ENCODE measurements at places on chromosomes 16 and 17.

DNA sequence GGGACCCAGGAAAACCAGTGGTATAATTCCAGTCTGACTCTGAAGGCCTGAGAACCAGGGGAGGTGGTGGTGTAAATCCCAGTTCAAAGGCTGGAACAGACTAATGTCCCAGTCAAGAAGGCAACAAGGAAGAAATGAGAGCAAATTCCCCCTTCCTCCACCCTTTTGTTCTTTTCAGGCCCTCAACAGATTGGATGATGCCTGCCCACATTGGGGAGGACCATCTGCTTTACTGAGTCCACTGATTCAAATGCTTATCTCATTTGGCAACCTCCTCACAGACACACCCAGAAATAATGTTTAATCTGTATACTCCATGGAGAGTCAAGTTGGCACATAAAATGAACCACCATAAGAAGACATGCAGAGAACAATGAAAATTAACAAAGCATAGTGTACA, 61.9 kb upstream of the CRYM start:
- no peak for DNase-seq

DNA sequence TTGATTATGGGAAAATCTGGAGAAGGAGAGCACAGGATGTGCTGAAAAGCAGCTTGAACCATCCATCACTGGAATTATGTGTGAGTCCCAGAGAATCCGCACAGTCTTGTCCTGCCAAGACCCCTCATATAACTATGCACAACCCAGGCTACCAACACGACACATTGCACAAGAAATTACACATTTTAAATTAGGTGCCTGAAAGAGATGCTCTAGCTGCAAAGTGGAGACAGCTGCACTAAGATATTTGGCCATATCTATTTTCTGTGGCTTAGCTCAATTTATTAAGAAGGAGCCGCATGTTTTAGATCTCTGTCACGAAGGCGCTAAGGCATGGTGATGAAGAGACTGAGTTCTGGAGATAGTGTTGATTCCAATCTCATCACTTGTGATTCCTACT, 1308.4 kb downstream of the CDH8 start:
- DNase-seq: no peak

DNA sequence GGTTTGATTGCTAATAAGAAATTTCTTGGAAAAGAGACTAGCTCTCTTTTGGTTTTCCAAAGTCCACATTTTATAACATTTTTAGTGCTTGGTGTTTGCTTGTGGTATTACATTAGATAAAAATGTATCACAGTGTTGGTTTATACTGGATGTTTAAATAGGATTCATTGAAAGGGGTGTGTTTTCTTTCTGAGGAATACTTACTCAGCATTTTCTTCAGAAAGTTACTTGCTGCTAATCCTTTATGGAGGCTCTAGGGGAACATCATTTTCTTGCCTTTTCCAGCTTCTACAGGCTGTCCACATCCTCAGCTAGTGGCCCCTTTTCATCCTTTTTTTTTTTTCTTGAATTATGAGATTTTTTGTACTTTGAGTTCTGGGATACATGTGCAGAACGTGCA, 834 bp upstream of the KRT39 start:
- DNase-seq: no peak

DNA sequence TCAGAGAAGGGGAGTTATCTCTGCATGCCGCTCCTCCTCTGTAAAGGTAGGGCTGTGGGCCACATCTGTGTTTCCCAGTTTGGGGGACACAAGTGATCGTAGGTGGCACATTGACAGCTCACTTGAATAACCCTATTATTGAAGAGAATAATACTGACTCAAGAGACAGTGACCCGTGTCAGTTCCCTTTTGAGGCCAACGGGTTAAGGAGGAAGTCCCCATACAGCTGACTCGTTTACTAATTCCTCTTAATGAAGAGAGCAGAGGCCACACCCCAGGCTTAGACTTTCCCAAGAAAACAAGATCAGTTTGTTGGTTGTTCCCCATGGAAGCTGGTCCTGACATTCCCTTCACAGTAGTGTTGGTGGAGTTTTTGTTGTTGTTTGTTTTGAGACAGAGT, 33.0 kb downstream of the IL4R start:
- no peak for DNase-seq

DNA sequence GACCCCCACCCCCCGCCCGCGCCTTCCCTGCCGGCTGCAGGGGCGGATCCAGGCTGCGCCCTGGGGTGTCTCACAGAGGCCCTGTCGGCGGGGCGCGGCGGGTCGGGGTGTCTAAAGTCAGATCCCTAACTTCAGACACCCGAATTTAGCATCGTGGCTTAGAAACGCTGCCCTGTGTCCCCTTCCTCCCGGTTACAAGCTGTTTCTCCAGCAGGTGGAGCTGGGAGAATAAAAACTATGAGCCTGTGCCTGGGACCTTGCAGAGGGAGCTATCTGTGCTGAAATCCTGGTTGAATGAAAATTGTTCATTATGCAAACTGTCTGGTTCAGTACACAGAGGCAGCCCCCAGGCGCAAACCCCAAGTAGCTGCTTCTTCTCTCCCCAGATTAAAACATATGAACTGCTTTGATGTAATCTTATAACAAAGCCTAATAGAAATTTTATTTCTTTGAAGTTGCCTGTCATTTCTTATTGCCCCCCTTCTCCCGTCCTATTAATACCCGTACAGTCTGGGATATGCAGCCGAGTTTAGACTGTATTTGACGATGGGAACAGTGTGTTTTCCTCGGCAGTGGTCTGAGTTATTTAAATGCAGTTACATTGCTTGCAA, 79.0 kb downstream of the RPA1 start:
- no peak for DNase-seq

DNA sequence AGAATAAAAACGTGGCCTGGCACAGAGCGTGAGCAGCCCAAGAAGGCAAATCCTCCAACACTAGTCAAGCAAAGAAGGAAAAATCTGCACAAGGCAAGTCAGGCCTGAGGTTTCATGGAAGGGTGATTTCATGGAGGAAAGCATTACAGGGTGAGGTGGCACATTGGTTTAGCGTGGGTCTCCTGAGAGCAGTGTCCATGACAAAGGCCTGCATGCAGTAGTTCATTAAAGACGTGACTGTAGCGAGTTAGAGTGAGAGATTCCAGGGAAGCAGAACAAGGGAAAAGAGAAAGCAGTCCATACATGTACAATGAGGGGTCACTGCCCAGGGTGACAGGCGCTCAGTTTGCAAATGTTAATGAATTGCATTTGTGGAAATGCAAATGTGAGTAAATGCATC, 285.0 kb upstream of the ERCC4 start:
- no peak for DNase-seq

GRCh38 chr16:55828680-55829079, 4.2 kb downstream of the CES1 start:
- DNase-seq: no peak

DNA sequence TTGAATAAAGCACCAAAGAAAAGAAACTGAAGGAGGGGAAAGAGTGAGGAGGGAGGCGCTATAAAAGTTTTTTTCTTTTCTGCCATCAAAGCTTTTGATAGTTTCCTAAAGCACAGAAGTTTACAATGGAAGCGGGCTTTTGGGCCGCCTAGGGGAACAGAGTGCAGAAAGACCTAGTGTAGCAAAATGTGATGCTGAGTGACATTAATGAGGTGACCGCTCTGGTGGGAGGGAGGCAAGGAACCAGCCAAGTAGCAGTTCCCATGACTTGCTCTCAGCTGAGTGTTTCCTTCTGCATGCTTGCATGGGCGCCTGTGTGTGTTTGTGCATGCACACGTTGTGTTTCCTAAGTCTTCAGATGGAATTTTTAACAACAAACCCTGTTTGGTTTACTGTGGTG, 15.5 kb downstream of the MSI2 start:
- no peak for DNase-seq

GRCh38 chr17:17236295-17237025, 508 bp downstream of the FLCN start:
- DNase-seq: no peak

DNA sequence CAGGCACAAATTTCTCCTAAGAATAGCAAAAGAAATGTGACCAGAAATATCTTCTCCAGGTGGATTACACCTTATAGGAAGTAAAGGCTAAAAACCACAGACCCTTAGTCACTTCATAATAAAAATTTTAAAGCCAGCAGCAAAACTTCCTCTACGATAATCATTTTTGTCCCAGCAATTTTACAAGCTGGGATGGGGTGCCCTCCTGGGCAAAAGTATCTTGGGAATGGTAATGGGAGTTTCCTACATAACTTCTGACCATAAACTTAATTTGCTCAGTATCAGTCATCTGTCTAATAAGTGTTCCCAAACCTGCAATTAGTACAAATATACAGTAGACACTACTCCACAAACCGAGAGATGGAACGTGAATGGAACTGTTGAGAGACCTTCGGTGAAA, 3.0 kb downstream of the PHF12 start:
- no peak for DNase-seq

- no peak for DNase-seq
Observed at GRCh38 chr17:74465378-74466110, 890 bp upstream of the CD300A start.
